ENCODE measurements at places on chromosomes 5 and 9. TPM values are rescaled to one million over a fixed set of nuclear protein-coding genes. Genes with fewer than 3 reads are reported as not detected.

DNA sequence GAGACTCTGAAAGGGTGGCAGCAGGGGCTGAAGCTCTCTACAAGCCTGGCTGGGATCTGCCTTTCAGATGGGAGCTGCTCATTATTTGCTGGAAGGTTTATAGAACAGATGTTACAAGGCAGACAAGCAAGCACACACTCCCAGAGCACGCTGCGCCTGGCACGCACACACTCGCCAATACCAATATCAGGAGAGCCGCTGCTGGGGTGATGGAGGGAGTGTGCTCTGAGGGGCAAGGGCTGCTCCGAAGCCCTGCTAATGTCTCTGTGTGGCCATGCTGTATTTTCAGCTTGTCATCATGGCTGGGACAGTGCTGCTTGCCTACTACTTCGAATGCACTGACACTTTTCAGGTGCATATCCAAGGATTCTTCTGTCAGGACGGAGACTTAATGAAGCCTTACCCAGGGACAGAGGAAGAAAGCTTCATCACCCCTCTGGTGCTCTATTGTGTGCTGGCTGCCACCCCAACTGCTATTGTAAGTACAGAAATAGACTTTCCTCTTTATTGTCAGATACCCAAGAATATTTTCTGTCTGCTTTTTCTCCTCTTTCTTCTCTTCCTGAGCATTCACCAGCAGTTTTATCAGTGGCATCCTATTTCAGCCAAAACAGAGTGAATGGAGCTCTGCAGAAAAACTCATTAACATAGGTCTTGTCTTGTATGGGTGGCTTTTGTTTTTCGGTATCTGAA lies 115.1 kb downstream of the BAAT start:
- no peak for DNase-seq

DNA sequence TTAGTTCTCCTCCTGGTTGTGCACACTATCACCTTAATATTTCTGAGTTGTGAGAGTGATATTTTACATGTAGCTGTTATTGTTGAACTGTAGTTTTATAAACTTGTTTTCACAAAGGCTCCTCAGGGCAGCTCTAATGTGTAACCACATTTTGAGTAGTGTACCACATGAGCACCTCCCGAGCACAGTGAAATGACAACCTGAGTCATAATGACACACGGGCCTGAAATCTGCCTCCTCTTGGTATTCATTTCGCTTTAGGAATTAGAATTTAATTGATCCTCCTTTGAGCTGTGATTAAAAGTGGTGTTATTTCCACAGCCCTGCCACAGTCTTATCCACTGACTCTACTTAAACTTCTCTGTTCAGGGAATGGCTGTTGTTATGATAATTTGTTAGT lies 7.9 kb downstream of the MTRR start:
- DNase-seq = no peak

The C9 gene
- under 0.01 TPM for total RNA-seq

The PRDM9 gene
- not detected for total RNA-seq

DNA sequence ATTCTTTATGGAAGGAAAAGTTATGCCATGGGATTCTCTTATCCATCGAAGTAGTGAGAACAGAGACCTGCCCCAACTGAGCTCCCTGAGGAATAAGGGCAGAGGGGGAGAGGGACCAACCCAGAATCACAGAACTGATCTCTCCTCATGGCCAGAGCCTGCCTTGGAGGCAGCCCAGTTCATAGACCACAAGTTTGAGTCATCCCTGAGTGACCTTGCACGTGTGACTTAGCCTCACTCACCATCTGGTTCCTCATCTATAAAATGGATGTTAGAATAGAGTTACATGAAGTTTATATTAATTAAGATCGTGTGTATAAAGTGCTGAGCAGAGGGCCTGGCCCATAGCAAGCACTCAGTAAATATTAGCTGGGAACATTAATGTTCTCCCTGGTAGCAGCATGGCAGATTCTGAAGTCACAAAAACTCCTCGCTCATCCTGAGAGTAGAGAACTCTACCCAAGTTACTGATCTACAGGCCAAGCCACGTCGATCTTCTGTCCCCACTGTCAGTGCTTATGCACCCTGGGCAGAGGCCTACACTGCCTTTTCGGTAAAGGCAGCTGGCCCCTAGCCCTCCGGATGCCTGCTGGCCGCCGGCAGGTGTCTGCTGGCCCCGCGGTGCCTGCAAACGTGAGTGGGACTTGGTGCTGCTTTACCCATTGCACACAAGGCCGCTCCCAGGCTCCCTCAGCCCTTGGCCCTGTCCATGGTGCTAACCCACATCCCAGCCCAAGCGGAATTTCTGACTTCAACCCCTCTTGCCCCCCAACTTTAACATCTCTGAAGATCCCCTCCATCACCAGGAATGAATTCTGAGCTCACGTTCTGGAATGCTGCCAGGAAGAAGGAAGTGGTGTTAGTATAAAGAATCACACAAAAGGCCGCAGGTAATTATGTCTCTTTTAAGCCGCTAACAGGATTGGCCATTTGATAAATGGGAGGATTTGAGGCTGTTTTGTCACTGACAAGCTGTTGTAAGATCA lies 61.1 kb upstream of the ARAP3 start:
- DNase-seq = peak; percentile 56

DNA sequence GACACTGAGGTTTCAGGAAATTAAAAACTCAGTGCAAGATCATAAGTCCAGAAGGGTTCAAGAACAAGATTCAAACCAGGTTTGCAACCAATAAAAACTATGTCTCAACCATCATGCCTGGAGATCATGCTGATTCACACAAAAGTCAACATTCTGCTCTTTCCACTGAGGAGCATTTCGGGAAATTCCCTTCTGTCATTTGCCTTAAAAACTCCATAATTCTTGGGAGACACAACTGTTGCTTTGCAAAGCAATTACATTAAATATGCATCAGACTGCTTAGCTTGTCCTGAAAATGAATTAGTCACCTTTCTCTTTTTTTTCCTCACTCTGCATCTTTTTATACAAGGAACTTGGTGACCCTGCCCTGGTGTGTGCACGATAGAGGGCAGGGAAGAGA lies 275.9 kb upstream of the ZNF462 start:
- no peak for DNase-seq

GRCh38 chr5:112703866-112704820 lies 33.5 kb upstream of the APC start:
- peak; percentile 58 for DNase-seq

The SHISAL2B gene
- total RNA-seq = not detected

DNA sequence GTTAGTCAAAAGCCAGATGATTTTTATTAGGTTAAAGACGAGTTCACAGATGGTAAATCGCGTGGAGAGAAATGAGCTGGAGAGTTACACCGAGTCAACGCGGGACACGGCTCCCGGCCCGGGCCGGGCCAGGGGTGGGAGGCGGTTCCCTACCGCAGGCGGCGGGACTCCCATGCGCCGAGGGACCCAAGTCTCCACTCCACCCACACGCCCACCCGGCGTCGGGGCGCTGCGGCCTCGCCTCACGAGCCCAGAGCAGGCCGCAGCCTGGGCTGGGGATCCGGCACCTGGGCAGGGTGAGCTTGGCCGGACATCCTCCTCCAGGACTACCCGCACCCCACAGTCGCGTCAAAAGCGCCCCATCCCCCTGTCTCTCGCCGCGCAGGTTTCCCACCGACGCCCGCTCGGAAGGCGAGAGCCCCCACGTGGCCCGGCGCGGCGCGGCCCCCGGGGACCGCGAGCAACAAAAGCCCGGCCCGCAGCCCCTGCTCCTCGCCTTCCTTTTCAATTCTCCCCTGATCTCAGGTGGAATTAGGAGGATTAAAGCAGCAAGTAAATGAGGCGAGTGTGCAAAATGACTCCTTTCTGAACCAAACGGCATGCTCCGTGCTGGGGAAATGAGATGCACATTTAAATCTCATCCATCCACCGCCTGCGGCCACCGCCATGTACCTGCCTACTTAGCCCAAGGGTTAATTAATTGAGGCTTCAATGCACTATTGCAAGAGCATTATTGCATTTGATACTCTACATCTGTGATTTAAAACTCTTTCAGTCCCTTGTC lies 196.5 kb upstream of the TBCA start:
- peak; percentile 30 for DNase-seq

GRCh38 chr9:77847059-77847499 lies 184.5 kb downstream of the GNAQ start:
- DNase-seq = peak; percentile 81

GRCh38 chr9:31119890-31120454 lies 1264.5 kb upstream of the ACO1 start:
- DNase-seq = peak; percentile 28

The TLR4 gene
- total RNA-seq = 187 TPM

DNA sequence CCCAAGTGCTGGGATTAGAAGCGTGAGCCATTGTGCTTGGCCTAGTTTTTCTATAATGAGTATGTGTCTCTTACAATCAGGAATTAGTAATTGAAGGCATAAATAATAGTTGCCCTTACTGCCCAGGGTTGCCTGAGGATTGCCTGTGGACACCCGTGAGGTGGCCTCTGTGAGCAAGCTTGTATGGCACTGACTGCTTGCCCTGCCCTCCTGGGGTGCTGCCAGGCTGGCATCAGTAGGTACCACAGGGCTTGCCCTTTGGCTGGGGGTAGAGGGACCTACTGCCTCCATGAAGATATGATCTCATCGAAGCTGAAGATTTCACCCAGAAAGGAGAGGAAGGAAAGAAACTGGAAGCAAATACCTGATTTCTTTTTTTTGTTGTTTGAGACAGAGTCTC lies 23.8 kb upstream of the PHF19 start:
- no peak for DNase-seq

The PCDHGC3 gene
- total RNA-seq = 10.2 TPM

The RFESD gene
- total RNA-seq = 1.6 TPM

- DNase-seq = no peak
Observed at GRCh38 chr5:88089719-88090390, 178.8 kb downstream of the TMEM161B start.

- DNase-seq = no peak
Observed at GRCh38 chr9:129435988-129436717, 184.7 kb downstream of the C9orf50 start.

DNA sequence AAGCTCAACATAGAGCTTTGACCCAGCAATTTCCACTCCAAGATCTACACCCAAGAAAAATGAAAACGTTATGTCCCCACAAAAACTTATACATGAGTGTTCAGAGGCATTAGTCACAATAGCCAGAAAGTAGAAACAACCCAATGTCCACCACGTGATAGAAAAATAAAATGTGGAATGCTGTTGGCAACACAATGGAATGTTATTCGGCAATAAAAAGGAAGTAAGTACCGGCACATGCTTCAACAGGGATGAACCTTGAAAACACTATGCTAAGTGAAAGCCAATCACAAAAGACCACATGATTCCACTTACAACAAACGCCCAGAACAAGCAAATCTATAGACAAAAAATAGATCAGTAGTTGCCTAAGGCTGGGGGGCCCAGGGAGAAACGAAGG lies 6.0 kb downstream of the UBQLN1 start:
- DNase-seq = peak; percentile 82

- peak; percentile 1 for DNase-seq
Observed at GRCh38 chr9:80285326-80285725, 713.6 kb downstream of the TLE4 start.

DNA sequence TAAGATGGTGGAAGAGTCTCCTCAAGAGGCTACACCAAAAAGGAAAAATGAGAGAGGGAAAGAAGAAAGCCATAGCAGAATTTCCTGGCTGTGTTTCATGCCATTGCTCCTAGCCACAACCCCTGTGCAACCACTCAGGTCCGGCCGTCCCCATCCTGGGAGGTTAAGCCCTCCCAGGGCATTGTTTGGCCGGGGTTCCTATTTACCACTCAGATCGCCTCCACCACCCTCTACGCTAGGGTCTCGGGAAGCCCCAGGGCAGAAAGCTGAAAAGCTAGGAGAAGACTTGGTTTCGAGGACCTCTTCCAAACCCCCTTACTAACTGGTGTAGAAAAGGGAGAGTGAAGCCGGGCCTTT lies 715 bp downstream of the RC3H2 start:
- DNase-seq = peak; percentile 56

DNA sequence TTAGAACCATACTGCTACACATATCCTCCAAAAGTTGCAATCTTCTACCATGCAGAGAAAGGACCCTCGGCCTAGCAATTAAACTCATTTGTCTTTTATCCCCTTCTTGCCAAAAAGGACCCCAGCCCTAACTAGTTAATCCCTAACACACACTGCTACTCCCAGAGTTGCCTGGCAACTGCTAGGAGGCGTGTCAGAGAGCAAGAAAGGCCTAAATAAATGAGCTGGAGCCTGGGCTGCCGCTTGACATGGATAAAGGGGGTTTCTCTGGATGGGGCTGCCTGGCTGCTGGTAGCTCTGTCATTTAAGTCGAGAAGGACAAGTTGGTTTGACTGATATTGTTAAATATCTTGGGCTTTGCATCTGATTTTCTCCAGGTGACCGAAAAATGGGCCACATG lies 194.8 kb downstream of the CRB2 start:
- no peak for DNase-seq

DNA sequence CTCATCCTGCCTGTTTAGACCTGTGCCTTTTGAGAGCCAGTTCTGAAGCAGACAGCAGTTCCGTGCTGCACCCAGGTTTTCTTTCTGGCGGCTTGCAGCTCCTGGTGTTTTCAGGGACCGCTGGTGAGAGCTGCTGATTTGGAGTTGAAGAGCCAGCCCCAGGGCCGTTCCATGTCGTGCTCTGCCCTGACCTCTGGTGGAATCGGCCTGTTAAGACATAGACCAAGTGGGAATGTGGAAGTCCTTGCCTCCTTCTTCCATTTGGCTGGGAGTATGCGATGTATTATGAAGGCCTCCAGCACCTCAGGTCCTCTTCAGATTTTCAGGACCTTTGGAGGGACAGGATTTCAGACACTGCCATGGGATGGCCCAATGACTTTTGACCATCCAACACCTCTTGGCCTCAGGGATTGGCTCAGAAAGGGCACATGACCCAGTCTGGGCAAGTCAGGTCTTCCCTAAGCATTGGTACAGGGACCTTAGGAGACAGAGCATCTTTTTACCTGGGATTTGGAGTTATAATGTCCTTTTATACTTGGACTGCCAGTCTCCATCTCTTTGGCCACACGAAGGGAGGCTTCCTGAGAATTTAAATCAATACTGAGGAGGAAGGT lies 136.1 kb upstream of the CLINT1 start:
- DNase-seq = peak; percentile 65

DNA sequence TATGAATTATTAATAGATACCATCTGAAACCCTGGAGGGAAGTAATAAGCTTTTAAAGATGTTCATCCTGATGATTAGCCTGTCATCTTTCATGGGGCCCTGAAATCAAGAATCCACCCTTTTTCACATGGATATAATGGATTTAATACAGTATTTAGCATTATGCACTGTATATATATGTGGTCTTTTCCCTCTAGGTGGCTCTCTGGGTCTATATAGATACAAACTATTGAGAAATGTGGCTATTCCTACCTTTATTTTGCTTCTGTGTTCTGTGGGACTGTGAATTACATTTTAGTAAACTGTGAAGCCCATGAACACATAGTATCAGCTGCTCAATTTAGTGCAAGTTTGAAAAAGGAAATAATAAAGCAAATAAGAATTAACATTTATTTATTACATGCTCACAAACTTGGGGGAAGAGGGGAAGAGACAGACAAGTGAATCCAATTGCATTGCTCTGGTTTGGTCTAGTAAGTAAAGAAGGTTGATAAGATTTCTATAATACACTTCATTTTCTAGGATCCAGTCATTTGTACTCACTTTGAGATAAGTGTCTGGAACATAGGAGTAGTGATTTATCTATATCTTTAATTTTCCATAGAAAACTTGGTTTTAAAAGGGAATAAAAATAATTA lies 112.2 kb downstream of the SCAMP1 start:
- DNase-seq = peak; percentile 54

The AK8 gene
- total RNA-seq = not detected

Data from lung microvascular endothelial cell (primary cell).